ENCODE measurements at places on chromosomes 16 and 17.
A peak's percentile ranks its signal among the peaks of the same experiment; 100 is the strongest.

GRCh38 chr17:16255481-16255921 lies 38.5 kb downstream of the PIGL start:
- DNase-seq, result no peak

DNA sequence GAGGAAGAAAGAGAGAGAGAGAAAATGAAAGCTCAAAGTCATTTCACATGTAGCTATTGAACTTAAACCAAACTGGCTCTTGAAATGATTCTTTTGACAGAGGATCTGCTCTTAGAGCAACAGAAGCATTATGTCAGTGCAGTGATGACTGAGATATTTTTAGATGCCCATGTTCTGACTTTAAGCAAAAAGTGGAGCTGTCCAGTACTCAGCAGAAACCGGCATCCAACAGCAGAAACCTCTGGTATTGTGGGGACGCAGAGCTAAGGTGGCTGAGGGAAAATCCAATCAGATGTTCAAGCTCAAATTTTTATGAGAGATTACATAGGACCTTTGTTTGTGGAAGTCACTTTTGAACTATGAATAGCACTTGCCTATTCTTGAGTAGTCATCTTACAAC lies 69.8 kb upstream of the ANKFN1 start:
- no peak for DNase-seq

DNA sequence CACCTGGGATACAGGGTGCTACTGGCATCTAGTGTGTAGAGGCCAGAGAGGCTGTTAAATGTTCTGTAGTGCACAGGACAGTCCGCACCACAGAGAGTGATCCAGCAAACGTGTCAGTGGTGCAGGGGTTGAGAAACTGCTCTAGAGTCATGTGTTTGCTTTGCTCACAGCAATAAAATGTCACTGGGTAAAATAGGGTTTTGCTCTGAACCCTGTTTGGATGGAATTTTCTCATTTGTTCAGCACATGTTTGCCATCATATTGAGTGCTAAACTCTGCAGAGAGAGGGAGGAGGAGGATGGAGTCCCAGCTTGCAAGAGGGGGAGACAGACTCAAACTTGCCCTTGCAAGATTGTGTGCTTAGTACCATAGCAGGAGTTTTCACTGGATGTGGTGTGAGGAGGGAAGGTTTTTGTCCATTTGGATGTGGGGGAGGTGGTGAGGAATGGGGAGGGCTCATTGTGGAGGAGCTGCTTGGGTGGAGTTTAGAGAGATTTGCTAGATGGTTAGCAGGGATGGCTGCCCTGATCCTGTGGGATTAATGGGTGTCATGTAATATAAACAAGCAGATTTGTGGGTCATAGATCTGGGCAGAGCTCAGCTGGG lies 11.8 kb downstream of the PLCG2 start:
- no peak for DNase-seq

- no peak for DNase-seq
Observed at GRCh38 chr17:82397449-82398335, 20.5 kb upstream of the HEXD start.

- peak; percentile 18 for DNase-seq
Observed at GRCh38 chr17:35731917-35732805, 722 bp downstream of the RASL10B start.

GRCh38 chr17:8831234-8831849 lies 32.2 kb upstream of the MFSD6L start:
- DNase-seq, result no peak

Measured in NCI-H524 (cell line).